ENCODE measurements at places on chromosomes 2 and 18.

DNA sequence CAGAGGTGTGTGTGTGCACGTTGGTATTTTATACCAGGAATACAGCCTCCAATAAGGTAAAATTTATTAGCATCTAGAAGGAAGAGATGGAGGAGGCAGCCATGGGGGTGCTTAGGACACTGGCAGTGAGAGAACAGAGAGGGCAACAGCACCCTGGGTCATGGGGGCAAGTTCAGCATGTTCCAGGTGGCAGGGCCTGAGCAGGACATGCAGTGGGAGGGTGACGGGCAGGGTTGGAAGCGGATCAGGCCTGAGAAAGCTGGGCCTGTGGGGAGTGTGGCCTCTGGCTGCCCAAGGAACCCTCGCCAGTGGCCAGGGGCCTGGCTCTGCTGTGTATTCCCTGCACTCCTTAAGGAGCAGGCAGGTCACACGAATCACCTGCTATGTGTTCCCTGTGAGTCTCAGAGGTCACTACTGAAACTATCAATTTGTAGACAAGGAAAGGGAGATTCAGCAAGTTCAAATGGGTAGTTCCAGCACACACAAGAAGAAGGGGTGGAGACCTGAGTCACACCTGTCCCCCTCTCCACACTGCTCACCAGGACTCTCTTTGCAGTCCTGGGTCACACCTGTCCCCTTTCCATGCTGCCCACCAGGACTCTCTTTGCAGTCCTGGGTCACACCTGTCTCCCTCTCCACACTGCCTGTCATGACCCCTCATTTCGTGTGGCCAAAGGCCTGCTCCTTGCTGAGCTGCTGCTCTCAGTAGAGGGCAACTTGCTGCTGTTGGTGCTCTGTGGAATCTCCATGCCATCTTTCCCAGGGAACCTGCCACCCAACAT lies 463.9 kb upstream of the HS6ST1 start:
- no peak for DNase-seq

DNA sequence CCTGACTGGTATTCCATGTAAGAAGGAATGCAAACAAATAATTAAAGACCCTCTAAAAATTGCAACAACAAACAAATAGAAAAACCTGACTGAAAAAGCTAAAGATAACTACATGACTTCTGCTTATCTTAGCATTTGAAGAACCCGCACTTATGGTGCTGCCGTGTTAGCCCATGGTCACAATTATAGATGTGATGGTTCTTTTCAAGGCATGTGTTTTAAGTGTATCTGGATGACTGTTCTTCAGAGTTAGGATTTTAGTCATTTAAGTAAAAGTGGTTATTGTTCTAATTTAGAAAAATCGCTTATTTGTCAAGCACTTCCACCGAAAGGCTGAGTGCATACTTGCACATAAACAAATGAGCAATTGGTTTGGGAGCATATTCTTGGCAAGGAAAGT lies 77.3 kb downstream of the CPS1 start:
- DNase-seq = no peak

GRCh38 chr18:8261651-8262091 lies 347.6 kb upstream of the RAB12 start:
- DNase-seq = no peak

DNA sequence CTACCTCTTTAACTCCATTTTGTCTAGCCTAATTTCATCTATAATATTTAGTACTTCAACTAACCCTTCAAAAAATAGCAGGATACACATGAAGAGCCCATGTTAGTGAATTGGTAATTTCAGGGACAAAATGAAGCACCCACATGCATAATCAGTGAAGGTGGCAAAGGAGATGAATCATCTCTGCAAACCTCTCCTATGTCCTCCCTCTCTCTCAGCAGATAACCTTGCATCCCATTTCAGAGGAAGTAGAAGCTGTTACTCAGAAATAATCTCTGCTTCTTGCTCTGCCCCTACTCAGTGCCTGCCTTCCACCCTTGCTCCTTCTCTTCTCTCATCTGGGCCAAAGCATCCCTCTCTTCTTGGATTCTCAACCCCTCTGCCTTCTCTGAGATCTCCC lies 60.2 kb upstream of the CAVIN2 start:
- no peak for DNase-seq

GRCh38 chr18:77100751-77101355 lies 31.7 kb downstream of the MBP start:
- no peak for DNase-seq

DNA sequence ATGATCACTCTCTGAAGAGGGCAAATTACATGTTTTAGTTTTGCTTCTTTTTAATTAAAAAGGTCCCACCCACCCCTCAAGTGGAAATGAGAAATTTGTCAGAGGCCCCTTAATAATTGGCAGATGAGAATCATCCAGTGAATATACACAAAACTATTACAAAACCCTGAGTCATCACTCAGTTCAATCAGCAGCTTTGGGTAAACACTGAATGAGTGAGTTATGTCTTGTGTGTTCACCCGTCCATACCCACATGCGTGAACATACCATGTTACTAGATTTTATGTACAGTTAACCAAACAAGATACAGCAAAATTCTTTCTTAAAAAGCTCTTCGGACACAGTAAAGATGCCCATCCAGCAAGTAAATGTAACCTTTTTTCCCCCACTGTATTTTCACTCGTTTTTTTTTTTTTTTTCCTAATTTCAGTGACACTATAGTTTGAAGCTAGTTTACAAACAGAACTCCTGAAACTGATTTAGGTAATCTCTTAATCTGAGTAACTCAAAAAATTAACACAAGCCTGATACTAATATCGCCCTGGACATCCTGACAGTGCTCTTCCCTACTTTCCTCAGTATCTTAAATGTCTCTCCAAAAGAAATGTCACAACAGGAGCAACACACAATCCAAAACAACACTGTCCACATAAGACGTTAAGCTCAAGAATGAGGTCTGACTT lies 1.4 kb downstream of the PSME4 start:
- no peak for DNase-seq

- DNase-seq = no peak
Measured at GRCh38 chr2:239272626-239273025, 128.2 kb downstream of the HDAC4 start.
